ENCODE measurements at places on chromosomes 2 and 18.

GRCh38 chr2:212797484-212798205 lies 259.0 kb upstream of the ERBB4 start:
- no peak for DNase-seq

GRCh38 chr2:105438104-105438929 lies 39.5 kb upstream of the FHL2 start:
- DNase-seq, result peak; percentile 44

GRCh38 chr2:1420746-1421480 lies 7.7 kb downstream of the TPO start:
- DNase-seq, result no peak

DNA sequence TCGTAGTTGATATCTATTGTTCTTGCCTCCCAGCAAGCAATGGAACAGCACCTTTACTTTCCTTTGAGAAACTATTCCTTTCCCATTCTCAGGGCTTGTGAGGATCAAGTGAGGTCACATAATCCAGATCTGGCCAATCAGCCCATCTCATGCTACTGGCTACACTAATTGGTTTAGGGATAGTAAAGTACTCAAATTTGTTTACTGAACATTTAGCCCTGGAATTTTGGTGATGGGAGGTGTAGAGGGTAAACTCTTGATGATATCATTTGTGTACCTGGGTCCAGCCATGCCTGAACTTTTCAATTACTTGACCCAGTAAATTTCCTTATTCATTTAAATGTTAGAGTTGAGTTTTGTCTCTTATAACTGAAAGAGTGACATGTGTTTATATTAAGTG lies 195.8 kb upstream of the TNP1 start:
- DNase-seq, result peak; percentile 39

- no peak for DNase-seq
These were observed 230.6 kb upstream of the ID2 start for GRCh38 chr2:8451273-8451672.

- no peak for DNase-seq
These were observed 33.4 kb upstream of the DSEL start for GRCh38 chr18:67549946-67550345.

- no peak for DNase-seq
These were observed 127.6 kb upstream of the LINC00305 start for GRCh38 chr18:64276311-64277090.

DNA sequence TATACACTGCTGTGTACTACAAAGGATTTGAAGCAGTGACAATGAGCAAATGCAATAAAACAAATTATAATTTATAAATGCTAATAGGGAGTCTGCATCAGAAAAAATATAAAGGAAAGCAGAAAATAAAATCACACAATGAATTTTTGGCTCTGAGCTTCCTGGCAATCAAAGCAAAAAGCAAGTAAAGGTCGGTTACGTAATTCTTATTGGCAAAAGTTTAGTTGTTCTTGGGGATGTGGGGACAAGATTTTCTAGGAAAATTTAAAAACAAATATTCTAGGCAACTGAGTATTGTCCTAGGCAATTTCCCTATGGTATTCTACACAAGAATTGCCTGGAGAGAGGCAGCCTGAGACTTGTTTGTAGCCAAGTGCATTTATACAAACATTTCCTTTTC lies 1.8 kb downstream of the ORC2 start:
- DNase-seq, result no peak

- no peak for DNase-seq
These were observed 77.4 kb downstream of the SLC39A10 start for GRCh38 chr2:195734395-195734794.

GRCh38 chr18:9173770-9174233 lies 37.2 kb downstream of the ANKRD12 start:
- no peak for DNase-seq

- no peak for DNase-seq
These were observed at the start of gene PTH2R for GRCh38 chr2:208406474-208407451. TSS of gene PTH2R (plus strand) at chr2:208406792. CDS start at chr2:208407044, 252 bp downstream.

GRCh38 chr2:175684466-175684865 lies 317.6 kb downstream of the LNPK start:
- DNase-seq, result no peak

DNA sequence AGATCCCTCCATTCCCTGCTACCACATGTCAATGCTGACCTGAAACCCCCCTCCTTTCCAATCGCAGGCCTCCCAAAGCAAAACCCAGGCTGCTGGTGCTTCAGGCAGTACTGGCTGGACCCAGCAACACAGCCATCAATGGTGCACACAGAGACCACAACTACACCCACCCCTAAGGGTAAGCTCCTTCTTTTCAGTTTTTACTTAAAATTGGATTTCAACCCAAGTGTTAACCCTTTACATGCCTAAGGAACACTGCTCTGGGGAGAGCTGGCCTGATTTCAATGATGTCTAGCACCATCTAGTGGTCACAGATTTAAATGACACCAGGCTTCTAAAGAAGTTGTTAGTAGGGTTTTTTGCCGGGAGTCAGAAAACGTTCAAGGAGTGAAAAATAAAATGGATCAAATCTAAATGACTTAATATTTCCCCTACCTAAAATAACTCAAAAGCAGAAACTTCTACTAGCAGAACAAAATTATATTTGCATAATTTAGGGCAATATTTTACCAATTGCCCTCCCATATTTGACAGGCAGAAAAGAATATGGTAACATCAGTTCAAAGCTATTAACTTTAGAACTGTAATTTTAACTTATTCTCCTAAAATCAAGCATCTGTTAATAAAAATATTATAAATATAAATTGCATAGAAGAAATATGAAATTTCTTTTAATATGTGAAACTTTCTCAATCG lies 24.6 kb downstream of the FECH start:
- DNase-seq, result peak; percentile 43

DNA sequence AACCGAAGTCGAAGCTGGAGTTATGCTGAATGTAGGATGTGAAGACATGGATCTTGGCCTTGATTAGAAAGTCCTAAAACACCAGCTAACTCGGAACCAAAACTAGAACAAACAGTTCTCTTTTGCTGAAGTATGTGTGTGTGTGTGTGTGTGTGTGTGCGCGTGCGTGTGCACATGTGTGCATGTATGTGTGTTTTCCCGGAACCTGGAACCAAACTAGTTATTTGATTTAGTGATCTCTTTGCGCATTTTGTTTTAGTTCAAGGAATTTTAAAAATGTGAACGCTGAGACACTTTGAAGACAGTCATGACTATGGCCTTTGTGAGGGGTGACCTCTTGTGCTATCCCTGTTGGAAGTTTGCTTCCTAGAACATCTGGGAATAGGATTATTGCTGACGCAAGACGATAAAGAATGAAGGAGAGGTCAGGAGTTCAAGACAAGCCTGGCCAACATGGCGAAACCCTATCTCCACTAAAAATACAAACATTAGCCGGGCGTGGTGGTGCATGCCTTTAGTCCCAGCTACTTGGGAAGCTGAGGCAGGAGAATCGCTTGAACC lies 23.8 kb downstream of the FHL2 start:
- DNase-seq, result no peak

- DNase-seq, result no peak
These were observed 11.3 kb downstream of the MEIS1 start for GRCh38 chr2:66445925-66446871.

DNA sequence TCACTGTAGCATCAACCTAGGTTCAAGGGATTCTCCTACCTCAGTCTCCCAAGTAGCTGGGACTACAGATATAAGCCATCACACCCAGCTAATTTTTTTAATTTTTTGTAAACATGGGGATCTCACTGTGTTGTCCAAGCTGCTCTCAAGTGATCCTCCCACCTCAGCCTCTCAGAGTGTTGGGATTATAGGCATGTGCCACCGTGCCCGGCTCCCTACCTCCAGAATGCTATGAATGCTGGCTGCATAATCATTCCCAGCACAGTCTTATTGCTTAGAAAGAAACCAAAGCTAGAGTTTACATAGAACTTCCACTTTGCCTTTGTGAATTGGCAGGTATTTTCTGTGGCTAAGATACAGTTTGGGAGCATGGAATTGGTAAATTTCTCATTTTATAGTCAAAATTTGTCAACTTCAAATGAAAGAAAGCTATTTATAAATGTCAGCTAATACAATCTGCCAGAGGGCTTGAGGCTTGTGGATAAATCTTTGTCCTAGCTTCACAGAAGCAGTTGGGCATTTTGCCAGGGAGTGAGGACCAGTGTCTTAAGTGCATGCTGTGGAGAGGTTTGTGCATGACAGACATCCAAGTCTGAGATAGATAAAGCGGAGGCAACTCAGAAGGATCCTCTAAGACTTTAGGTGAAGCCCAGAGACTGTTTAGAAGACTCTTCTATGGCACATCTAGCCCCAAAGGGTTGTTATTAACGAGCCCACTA lies 175.4 kb downstream of the ANTXR1 start:
- DNase-seq, result peak; percentile 3

GRCh38 chr2:173271135-173271534 lies 83.5 kb upstream of the CDCA7 start:
- DNase-seq, result no peak

- no peak for DNase-seq
These were observed 188.6 kb downstream of the SH3RF3 start for GRCh38 chr2:109317471-109318095.

DNA sequence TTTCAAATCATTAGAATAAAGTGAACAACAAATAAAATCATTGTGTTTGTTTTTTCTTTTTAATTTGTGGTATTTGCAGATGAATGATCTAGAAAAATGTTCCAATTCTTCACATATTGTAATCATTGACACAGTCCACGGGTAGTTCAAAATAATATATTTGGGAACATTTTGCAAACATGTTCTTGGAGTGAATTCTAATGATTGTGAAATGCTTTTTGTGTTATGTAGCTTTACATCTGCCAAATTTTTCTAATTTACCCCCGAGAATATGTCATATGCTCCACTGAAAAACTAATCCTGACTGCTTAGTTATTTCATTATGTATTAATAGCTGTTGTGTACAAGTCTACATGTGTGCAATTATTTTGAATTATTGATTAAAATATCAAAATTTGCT lies 1468.4 kb upstream of the NXPH2 start:
- DNase-seq, result no peak

DNA sequence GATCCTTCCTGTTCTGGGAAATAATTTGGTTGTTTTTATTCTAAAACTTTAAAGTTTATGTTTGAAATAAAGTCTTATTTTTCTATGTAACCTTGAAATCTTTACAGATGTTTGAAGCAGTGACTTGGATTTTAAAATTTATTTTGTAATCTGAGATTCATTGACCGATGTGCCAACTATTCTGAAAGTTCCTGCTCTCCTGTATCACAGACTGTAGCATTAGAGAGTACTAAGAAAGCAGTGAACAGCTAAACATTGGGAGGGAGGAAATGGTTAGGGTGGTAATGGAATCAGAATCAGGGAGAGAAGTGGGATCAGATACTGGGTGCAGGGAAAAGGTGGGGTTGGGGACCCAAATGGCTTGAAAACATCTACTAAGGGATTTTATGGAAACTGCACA lies 69.9 kb downstream of the CDC42EP3 start:
- DNase-seq, result no peak

- DNase-seq, result no peak
These were observed 369.3 kb upstream of the KCNH7 start for GRCh38 chr2:163207693-163208370.

GRCh38 chr2:62054916-62055450 lies 140.9 kb upstream of the B3GNT2 start:
- no peak for DNase-seq

GRCh38 chr2:74632209-74632938 lies 15.8 kb downstream of the M1AP start:
- no peak for DNase-seq
